ENCODE measurements at places on chromosomes 12 and 14.

GRCh38 chr14:50790589-50790988 lies 40.4 kb downstream of the NIN start:
- DNase-seq = no peak

DNA sequence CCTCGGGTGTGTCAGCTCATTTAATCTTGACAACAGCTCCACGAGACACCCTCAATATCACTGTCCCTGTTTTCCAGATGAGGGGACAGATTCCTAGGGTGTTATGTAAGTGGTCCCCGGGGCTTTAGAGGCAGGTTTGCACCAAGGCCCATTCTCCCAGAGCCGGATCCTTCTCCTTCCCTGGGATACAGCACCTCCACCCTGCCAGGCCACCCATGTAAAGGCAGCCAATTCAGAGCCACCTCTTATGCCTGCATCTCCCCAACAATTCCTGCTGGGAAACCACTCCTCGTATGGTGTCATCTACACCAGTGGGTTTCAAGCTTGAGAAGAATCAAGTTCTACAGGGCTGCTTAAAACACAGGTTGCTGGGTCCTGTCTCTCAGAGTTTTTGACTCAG lies 4.1 kb upstream of the CYP46A1 start:
- no peak for DNase-seq

- DNase-seq = no peak
Observed at GRCh38 chr14:60309867-60310552, 61.0 kb downstream of the PPM1A start.

DNA sequence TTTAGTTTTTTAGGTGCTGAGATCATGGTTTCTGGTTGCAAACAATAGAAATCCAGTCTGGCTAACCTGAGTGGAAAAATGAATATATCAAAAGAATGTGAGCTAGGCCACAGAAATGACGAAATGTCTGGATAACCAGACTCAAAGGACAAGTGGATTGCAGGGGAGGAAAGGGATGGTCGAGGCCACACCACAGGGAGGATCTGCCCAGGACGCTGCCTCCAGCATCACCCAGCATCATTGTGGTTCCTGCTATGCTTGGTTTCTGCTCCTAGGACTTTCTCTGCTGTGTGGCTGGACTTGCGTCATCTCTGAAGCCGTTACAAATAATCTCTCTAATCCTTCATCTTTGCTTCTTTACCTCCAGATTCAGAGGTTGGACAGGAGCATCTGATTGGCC lies 80.4 kb downstream of the TTC8 start:
- DNase-seq = no peak

DNA sequence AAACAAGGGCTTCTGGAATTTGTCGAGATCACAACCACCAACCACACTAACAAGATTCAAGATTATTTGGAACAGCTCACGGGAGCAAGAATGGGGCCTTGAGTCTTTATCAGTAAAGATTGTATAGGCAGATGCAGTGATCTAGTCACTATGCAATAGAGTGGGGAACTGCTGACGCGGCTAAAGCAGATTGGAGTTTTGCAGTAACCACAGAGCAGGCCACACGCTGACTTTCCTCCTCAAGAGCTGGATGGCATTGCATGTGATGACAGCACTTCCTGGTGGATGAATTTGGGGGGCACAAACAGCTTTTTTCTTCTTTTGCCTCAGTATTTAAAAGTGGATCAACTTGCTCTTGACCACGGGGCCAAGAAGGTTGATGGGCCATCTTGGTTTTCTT lies 46.0 kb downstream of the KCNK13 start:
- DNase-seq = no peak

GRCh38 chr12:86826051-86826450 lies 569.9 kb upstream of the MGAT4C start:
- no peak for DNase-seq

GRCh38 chr14:74429991-74430390 lies 4.0 kb upstream of the SYNDIG1L start:
- DNase-seq = no peak
